Mesenteric fat pad (tissue), 1 donor: ENCODE measurements at places on chromosomes 7 and 10. TPM values are rescaled to one million over a fixed set of nuclear protein-coding genes. Genes with fewer than 3 reads are reported as not detected.

The CPN1 gene
- total RNA-seq: not detected

The ST8SIA6 gene
- total RNA-seq: 0.35 TPM

The SHH gene
- not detected for total RNA-seq

The ZFAND4 gene
- 9.2 TPM for total RNA-seq
